ENCODE measurements at places on chromosomes 12 and 14.

GRCh38 chr14:105023144-105023543 lies 2.3 kb upstream of the CDCA4 start:
- DNase-seq, result no peak

DNA sequence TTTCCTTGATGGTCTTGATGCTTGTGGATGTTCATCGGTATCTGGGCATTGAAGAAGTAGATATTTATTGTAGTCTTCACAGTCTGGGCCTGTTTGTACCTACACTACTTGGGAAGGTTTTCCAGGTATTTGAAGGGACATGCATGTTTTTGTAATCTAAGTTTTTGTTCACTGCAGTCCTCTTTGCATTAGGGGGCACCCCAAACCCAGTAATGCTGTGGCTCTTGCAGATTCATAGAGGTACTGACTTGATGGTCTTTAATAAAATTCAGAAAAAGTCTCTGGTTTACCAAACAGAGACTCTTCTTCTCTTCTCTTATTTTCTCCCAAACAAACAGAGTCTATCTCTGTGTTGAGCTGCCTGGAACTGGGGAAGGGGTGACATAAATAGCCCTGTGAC lies 150.9 kb upstream of the SLC16A7 start:
- no peak for DNase-seq

DNA sequence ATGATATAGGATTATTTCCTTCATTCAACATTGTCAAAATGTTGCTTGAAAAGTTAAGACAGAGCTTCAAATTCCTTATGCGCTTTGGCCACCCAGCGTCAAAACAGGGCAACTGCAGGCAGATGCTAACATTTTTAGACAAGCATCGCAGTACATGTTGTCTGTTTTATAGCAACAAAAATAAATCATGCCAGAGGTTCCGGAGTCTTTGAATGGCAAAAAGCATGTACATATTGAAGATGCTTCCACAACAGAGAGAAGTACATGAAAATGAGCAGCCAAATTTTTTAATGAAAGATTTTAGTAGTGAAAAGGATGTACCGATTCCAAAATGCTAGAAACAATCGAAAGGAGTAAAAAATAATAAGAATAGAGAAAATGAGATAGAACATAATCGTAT lies 49.8 kb upstream of the USP15 start:
- DNase-seq, result peak; percentile 54

DNA sequence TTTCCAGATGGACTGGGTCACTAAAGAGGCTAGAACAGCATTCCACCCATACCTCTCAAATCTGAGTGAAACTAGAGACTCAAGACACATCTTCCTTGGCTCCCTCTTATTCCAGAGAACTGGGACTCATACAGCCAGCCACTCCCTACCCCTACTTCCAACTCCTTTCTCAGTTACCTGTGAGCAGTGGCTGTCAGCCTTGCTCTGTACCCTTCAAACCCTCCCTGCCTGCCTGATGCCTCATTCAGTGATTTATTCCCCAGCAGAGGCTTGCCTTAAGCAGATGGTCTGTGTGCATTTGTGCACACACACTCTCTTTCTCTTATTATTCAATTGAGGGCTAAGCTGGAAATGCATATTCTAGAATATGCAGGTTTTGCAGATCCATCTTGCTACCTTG lies 14.6 kb downstream of the GPR84 start:
- no peak for DNase-seq

DNA sequence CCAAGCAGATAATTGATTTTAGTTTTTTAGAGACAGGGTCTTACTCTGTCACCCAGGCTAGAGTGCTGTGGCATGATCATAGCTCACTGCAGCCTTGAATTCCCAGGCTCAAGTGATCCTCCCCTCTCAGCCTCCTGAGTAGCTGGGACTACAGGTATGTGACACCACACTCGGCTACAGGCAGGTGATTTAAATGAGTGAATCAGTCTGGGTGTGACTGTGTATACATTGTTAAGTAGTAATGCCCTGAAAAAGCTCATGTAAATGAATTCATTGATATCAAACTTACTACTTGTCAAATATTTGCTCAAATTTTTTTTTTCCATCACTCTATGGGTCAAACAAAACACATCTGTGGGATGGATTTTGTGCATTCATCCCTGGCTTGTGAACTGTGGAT lies 6.3 kb upstream of the USP44 start:
- DNase-seq, result no peak

DNA sequence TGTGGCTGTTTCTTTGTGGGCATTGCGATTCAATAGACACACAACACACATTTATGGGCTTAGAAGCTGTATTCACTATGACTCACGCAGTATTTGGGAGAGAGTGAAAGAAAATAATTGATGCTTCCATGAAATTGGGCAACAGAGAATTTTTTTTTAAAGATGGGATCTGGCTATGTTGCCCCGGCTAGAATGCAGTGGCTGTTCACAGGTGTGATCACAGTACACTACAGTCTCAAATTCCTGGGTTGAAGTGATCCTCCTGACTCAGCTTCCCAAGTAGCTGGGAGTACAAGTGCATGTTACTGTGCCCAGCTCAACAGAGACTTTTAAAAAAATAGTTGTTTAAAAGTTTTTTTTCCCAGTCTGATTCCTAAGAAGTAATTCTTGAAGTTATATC lies 146.3 kb downstream of the APAF1 start:
- DNase-seq, result no peak

GRCh38 chr12:105064564-105065178 lies 19.6 kb downstream of the ALDH1L2 start:
- DNase-seq, result no peak

- DNase-seq, result no peak
Measured at GRCh38 chr14:22980672-22981089, 1.7 kb downstream of the AJUBA start.

DNA sequence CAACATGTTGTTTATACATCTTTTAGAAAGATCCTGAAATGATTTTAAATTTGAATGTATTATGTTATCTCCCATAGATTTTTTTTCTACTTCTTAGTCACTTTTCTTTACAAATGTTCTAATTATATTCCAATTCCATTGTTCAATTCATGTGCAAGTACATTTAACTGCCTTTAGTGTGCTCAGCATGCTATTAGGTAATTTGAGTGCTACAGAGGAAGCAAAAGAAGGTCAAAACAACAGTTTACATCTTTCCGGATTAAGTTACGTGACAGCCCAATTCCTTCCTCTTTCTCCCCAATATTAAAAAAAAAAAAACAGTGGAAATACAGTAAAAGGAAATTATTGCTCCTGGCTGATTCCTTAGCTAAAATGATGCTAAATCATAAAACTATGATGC lies 98.3 kb downstream of the RTN1 start:
- DNase-seq, result no peak

- no peak for DNase-seq
Measured at GRCh38 chr12:127133675-127134335, 1133.2 kb upstream of the TMEM132C start.

DNA sequence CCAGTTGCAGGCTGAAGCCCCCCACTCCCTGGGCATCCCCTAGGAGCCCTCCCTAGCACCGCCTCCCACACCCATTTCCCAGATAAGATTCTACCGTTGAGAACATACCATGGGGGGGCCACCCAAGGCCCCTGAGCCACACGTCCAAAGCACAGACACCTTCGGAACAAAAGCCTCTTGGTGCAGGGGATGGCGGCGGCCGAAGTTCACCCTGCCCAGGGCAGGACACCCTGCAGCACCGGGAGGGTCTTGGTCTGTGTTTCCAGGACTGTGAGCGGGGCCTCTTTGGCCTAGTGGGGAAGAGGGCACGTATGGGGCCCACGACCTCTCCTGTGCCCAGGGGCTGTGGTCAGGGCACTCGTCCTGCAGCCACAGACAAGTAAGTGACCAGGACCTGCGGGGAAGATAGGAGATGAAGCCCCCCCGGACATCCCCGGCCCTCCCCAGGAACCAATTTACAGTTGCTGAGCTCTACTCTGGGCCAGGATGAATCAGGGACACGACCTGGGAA lies 154.3 kb upstream of the C14orf180 start:
- DNase-seq, result peak; percentile 38

DNA sequence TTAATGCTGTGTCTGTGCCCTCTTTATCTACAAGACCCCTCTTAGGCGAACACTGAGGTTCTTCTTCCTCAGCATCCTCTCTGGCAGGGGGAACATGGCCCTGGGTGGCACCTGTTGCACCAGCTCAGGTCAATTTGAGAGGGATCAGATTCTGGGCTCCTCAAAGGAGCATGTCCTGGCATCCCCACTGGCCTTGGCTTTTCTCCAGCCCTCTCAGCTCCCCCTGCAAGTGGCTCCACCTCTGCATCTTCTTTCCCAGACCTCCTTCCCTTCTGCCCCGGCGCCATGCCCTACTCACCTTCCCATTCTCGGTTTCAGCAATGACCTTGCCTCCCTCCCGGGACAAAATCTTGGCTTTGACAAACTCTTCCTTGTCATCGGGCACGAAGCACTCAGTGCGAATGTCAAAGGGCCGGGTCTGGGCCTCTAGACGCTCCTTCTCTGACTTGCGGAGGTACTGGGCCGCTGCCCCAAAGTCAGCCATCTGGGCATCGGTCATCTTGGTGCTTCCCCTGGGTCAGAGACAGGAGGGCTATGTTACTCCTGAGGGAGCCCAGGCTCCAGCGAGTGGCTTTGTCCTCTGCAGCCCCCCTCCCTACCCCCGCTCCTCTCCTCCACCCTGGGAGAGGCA lies 1.2 kb downstream of the MYH6 start:
- DNase-seq, result no peak

DNA sequence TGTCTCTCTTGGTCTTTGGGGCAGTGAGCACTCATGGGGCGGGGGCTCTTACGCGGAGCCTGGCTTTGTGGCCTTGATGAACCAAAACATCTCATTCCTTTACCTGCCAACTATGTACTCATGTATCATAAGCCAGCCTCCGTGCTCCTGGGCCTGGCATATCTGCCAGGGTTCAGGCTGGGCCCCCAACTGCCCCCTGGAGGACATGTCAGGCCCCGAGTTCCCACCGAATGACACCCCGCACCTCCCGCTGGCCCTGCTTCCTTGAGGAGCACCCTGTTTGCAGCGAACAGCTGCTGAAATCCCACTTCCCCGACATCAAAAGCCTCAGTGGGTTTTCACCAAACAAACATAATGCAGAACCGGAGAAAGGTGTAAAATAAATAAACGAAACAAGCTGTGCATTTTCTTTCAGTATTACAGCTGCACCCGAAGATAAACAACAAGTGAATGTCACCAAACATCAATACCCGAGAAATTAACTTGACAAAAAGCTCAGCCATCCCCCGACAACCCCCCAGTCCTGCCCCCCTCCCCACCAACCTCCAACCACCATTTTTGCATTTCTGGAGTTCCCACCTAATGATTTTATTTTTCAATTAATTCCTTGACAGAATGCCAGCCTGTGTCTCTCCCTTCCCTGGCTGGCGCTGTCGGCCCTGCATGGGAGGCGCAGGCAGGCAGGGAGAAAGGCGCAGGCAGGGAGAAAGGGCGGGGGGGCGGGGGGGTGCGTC lies 139.2 kb downstream of the RBM19 start:
- DNase-seq, result no peak

DNA sequence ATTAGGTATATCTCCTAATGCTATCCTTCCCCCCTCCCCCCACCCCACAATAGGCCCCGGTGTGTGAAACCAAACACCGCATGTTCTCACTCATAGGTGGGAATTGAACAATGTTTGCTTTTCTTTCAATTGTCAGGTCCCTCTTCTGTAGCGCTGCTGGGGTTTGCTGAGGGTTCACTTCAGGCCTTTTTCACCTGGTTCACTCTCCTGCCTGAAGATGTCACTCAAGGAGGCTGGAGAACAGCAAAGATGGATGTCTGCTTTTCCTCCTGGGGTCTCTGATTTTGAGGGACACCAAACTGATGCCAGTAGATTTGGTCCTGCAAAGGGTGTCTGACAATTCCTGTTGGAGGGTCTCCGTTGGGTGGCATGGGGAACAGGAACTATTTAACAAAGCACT lies 35.8 kb downstream of the KLRK1 start:
- no peak for DNase-seq

- no peak for DNase-seq
Measured at GRCh38 chr12:52686756-52687487, 6.7 kb upstream of the KRT1 start.

GRCh38 chr12:130632642-130633041 lies 83.5 kb downstream of the RIMBP2 start:
- no peak for DNase-seq

All from stimulated activated effector memory CD8-positive, alpha-beta T cell treated with anti-CD3 and anti-CD28 coated beads, Interleukin-12 subunit alpha, Interleukin-12 subunit beta, amount 100 ng/mL, for 72 hours (primary cell).